Effector memory CD4-positive, alpha-beta T cell (primary cell): ENCODE measurements at places on chromosomes 7 and 10.

DNA sequence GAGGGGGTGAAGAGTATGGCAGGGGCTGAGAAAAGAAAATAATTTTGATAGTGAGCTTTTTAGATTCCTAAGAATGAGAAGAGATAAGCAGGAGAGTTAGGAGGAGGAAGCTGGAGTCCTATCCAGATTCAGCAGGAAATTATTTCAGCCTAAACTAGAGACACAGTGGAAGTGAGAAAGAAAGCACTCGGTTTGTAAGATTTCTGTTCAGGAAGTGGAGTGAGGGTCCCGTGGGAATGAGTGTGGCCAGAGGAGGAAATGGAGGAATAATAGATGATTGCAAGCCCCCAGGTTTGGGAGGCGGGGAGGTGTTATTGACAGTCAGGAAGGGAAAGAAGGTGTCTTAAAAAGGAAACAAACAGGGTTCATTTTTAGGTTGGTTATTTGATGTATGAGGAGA lies 84.8 kb upstream of the NRP1 start:
- DNase-seq: no peak

- DNase-seq: no peak
Measured at GRCh38 chr7:77561352-77561751, 24.3 kb downstream of the PTPN12 start.

DNA sequence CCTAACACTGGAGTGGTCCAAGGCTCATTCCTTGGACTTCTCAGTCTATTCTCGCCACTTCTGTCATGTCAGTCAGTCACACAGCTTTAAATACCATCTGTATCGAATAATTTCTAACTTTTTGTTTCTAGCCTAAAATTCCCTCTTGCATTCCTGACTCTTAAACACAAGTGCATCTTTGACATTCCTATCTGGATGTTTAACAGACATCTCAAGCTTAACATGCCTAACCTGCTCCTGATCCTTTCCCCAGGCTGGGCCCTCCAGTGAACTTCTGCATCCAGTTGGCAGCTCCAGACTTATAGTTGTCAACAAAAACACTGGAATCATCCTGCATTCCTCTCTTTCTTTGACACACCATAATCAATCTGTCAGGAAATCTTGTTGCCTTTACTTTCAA lies 4.5 kb upstream of the ABCB4 start:
- DNase-seq: no peak

- DNase-seq: no peak
Measured at GRCh38 chr7:25408012-25408687, 179.9 kb upstream of the NPVF start.

GRCh38 chr7:45699015-45699309 lies 124.8 kb downstream of the ADCY1 start:
- DNase-seq: no peak

DNA sequence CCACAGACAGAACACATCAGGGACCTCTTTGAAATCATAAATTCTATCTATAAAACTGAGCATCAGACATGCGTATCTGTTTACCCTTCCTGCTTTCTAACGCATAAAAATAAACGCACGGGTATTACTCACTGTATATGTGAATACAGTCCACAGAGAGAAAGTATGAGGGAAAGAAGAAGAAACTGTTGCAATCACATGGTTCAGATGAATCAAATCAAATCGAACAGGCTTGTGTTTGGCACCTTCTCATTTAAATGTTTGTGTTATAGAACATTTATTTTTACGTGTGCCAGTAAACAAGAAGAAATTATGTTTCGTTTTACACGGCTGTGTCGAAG lies 322.0 kb downstream of the FRMD4A start:
- no peak for DNase-seq

DNA sequence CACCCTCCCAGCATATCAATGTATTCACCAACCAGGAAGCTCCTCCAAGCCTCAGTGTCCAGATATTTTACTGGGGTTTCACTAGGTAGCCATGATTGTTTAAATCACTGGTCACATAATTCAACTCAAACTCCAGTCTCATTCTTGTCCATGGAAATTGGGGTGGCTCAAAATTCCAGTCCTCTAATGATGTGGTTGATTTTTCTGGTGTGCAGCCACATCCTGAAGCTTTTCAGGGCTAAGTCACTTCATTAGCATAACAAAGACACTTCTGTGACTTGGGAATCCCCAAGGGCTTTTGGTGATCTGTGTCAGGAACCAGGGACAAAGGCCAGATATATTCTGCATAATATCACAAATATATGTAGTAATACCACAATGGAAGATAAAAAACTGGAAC lies 786.9 kb upstream of the IGFBP3 start:
- DNase-seq: no peak

GRCh38 chr7:19920166-19920565 lies 146.7 kb upstream of the TMEM196 start:
- DNase-seq: no peak

GRCh38 chr7:55129541-55130394 lies 111.0 kb downstream of the EGFR start:
- DNase-seq: no peak

DNA sequence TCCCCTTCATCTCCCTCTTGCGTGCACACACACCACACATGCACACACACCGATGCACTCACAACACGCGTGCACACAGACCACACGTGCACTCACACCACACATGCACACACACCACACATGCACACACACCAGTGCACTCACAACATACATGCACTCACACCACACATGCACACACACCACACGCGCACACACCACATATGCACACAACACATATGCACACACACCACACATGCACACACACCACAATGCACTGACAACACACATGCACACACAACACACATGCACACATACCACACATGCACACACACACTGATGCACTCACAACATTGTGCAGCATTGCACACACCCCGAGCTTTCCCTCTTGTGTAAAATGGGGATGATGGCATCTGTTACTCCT lies 68.1 kb downstream of the TRRAP start:
- no peak for DNase-seq

- no peak for DNase-seq
Measured at GRCh38 chr7:137873524-137873923, 26.8 kb upstream of the DGKI start.
